ENCODE measurements at places on chromosomes 5 and 9.

DNA sequence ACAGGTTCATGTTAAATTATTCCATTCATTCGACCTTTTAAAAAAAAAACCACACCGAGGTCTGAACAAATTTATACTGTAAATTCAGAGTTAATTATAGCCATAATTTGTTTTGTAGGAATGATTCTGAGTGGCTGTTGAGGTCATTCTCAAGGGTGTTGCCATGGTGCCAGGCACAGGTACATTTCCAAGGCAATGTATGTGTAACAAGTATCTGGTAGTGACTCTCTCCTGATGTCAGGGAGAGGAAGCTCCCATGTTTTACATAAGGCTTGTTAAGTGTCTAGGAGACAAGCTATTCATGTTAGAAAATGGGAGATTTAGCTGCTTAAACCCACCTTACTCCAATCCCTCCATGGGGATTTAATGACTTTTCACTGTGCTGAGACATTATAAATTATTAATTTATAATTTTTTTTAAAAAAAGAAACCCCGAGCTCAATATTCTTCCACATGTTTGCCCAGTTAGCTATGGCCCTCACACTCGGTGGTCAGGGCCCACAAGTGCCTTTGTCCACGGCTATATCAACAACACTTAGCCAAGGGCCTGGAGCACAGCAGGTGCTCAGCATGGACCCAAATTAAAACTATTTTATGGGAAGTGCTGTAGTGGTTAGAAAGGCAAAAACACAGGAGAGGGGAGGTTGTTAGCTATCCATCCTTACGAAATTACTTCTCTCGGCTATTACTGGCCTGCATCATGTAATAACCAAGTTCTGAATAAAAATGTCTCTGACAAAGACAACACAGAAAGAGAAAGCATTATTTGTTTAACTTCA, 154.6 kb upstream of the GNA14 start:
- DNase-seq, result no peak

DNA sequence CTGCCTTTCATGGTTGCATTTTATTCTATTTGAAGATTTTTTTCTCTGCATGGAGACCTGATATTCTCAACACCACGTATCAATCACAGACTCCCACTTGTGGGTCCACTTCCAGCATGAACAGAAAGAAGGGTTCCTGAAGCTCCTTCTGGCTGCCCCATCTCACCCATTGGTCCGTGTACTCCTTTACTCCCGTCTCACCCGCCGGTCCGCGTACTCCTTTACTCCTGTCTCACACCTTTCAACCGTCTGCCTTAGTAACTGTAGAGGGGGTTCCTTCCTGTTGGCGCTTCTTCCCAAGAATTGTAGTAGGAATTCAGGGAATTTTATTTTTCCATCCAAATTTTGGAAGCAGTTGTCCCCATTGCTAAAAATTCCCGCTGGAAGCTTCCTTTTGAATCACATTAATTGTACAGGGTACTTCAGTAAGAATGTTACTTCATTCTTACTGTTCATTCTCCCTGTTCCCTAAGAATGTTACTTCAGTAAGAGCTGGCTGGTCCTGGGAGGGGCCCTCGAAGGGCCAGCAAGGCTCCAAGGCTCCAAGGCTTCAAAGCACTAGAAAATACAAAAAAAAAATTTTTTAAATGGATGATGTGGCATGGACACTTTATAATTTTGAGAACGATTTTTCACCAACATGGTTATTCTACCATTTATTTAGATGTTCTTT, 3.9 kb upstream of the LPCAT1 start:
- DNase-seq, result no peak

GRCh38 chr5:107594253-107595045, 76.3 kb downstream of the EFNA5 start:
- no peak for DNase-seq

GRCh38 chr5:81420039-81420667, 26.2 kb upstream of the ACOT12 start:
- DNase-seq, result peak; percentile 93

- DNase-seq, result peak; percentile 44
Measured at GRCh38 chr5:11955331-11955730, 51.1 kb upstream of the CTNND2 start.

- no peak for DNase-seq
Measured at GRCh38 chr9:106889061-106889590, 26.2 kb downstream of the ZNF462 start.

DNA sequence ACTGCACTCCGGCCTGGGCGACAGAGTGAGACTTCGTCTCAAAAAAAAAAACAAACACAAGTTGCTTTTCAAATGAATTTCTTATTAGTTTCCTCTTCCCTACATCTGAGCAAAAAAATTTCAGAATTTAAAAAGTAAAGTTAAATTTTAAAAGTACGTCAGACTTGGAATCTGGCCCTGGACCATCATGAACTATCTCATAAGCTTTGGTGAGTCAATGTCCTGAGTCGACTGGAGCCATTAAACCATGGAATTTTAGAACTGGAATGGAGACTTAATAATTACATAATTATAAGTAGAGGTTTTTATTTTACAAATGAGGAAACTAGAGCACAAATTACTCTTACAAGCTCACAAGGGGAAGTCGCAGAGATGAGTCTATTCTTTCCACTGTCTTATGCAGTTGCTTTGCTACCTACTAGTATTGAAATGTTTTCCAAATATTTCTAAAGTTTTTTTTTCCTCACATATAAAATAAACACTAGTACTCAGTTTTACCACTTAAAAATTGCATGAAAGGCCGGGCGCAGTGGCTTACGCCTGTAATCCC, 98.0 kb upstream of the ZNF608 start:
- DNase-seq, result no peak

DNA sequence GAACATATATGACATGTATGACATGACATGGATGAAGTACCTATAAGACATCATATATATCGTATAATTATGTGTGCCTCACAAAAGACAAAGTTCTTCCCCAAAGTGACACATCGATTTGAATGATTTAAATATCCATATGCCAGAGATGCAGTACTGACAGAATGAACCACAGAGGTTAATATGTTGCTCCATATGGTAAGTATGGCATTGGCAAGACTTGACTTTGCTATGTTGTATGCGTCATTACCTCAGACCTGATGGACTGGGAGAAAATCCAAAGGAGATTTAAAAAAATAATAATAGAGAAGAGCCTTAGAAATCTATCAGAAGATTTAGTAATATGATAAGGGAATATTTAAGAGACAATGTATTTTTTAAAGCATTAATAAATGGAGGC, 263.2 kb downstream of the PJA2 start:
- DNase-seq, result peak; percentile 28

- DNase-seq, result no peak
Measured at GRCh38 chr9:108919517-108919916, 14.4 kb downstream of the ELP1 start.

GRCh38 chr9:91428436-91428835, 4.8 kb upstream of the NFIL3 start:
- DNase-seq, result no peak

DNA sequence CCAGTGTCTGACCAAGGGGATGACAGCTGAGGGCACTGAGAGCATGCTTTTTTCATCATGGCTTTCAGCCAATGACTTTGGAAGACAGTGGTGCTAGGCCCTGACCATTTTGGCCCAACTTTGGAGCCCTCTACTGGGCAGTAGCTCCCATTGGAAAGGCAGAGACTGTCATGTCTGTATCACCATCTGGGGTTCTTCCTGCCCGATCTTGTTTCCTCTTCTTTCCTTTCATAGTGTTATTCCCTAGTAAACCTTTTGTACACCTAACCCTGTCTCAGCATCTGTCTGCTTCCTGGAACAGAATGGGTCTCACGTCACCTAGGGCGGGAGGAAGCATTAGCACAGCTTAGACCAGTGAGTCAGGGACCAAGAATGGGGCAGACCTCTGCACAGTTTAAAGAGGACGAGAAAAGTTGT, 97.4 kb upstream of the MAST4 start:
- peak; percentile 7 for DNase-seq

DNA sequence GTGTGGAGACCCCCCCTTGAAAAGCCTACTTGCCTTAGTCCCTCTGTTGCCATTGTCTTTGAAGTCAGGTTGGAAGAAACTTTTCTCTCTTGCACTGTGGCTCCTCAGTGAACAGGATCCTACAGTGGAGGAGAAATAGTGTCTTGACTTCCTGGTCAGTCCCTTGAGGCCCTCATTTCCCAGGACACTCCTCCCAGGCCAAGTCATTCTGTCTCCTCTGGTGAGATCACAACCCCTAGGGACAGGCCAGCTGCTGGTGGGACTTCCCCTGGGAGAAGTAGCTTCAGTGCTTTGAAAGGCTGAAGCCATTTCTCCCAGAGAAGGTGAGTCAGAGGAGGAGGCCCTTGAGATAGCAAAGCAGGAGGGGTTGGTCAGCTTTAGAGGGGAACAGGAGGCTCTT, 10.1 kb upstream of the GRIA1 start:
- DNase-seq, result peak; percentile 53

DNA sequence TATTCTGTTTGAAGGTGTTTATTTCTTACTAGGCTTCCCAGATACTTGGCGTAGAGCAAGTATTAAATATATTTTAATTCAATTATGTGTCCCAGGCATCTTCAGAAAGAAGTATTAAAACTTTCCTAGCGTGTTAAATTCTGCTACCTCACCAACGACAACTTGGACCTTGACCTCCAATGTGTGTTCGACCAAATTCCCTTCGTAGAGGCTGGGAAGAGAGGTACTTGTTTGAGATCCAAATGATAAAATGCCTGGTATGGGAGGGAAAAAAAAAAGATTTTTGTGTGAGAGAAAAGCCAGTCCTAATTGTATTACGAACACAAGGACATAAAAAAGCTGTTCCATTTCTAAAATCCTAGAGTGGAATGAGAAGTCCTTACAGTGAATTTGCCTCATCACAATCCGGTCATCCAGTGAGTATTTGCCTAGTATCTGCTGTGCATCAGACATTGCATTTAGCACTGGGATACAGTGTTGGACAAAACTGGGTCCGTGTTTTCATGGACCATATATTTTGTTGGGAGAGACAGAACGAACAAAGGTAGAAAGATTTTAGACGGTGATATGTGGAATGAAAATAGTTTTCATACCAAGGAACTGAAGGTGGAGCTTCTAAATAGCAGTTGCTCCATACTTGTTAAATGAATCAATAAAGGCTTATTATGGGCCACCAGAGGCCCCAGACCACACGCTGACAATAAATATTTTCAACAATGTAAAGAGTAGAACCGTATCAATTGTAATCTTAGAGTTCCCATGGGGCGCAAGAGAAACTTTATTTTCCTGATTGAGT, 103.1 kb downstream of the KIF4B start:
- DNase-seq, result no peak

DNA sequence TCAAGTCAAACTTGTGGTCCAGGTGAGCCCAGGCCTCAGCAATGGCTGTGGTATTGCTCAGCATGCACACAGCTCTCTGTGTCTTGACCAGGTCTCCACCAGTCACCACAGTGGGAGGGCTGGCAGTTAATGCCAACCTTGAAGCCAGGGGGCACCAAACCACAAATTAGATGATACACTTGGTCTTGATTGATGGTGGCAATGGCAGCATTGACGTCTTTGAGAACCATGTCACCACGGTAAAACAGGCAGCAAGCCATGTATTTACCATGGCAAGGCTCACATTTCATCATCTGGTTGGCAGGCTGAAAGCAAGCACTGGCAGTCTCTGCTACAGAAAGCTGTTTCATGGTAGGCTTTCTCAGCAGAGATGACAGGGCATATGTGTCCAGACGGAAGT, 40.0 kb downstream of the NIM1K start:
- DNase-seq, result no peak

- DNase-seq, result no peak
Measured at GRCh38 chr9:27386571-27387091, 89.7 kb upstream of the EQTN start.

GRCh38 chr5:108003178-108003577, 332.4 kb upstream of the EFNA5 start:
- DNase-seq, result peak; percentile 16

GRCh38 chr5:83510260-83510659, 38.7 kb downstream of the VCAN start:
- DNase-seq, result no peak

- no peak for DNase-seq
Measured at GRCh38 chr5:83848941-83849340, 128.3 kb upstream of the HAPLN1 start.

GRCh38 chr5:126597156-126597555, 2.1 kb upstream of the ALDH7A1 start:
- peak; percentile 69 for DNase-seq

GRCh38 chr5:107090506-107090905, 580.2 kb downstream of the EFNA5 start:
- DNase-seq, result no peak

DNA sequence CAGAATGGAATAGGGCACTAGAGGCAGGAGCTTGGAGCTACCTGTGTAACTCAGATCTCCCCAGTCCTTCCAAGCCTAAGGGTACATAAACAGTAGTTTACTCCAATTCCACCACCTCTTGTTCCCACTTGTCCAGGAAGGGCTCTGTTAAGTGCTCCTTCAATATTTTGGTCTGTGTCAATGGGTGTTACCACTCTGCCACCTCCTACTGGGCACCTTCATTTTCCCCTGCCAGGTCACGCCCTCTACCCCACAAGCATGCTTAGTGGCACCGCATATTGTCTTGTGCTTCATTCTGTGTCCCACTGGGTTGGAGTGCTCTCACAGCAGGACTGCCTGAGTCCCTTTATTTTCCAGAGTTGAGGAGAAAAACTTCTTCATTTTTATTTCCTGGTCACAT, 459.8 kb downstream of the ARHGEF28 start:
- DNase-seq, result no peak

DNA sequence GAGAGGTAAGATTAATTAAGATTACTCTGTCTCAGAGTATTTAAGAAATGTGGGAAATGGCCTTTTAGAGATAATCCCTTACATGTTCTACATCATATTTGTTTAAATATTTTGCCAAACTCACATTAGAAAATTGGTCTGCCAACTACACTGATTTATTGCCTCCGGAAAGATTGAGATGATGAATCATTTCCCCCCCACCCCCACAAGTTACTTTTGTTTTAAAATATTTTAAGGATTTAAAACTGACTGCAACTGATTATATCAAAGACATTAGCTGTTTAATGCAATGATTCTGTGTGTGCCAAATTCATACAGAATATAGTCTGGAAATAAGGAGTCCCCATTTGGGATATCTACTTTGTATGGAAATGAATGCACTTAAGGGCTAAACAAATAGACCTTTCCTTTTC, 674.4 kb downstream of the PRR16 start:
- peak; percentile 31 for DNase-seq

DNA sequence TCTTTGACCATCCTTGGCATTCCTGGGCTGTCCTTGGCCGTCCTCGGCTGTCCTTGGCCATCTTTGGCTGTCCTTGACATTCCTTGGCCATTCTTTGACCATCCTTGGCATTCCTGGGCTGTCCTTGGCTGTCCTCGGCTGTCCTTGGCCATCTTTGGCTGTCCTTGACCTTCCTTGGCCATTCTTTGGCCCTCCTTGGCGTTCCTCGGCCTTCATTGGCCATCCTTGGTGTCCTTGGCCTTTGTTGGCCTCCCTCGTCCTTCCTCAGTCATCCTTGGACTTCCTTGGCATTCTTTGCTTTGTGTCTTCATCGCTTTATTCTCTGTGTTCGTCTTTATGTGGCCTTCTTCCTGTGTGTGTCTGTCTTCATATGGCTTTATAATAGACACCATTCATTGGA, 20.7 kb downstream of the NDUFS6 start:
- DNase-seq, result no peak

Measured in fibroblast of skin of right biceps (primary cell).